ENCODE measurements at places on chromosomes 3 and 15.
A peak's percentile ranks its signal among the peaks of the same experiment; 100 is the strongest.

DNA sequence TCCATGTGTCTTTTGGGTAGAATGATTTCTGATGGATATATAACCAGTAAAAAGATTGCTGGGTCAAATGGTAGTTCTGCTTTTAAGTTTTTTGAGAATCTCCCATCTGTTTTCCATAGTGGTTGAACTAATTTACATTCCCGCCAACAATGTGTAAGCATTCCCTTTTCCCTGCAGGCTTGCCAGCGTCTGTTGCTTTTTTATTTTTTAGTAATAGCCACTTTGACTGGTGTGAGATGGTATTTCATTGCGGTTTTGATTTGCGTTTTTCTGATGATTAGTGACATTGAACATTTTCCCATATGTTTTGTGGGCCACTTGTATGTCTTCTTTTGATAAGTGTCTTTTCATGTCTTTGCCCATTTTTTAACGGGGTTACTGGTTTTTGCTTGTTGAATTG lies 36.3 kb upstream of the MB21D2 start:
- DNase-seq: no peak

DNA sequence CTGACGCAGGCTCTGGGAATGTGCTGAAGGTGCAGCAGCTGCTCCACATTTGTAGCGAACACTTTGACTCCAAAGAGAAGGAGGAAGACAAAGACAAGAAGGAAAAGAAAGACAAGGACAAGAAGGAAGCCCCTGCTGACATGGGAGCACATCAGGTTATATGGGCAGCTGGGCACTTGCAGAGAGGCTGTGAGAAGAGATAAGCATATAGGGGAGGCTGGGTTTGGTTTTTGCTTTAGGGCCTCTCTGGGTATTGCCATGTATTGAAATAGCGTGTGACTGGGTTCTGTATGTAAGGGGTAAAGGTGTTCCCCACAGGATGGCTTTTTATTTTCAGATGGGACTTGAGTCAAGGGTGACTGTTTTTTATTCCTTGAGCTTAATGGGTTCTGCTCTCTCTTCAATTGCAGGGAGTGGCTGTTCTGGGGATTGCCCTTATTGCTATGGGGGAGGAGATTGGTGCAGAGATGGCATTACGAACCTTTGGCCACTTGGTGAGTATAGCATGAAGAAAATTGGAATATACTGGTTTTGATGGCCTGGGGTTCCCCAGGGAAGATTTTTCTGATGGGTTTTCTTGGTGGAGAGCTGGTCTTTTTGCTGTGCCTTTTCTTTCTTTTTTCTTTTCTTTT lies 7.4 kb downstream of the PSMD2 start:
- DNase-seq: no peak

DNA sequence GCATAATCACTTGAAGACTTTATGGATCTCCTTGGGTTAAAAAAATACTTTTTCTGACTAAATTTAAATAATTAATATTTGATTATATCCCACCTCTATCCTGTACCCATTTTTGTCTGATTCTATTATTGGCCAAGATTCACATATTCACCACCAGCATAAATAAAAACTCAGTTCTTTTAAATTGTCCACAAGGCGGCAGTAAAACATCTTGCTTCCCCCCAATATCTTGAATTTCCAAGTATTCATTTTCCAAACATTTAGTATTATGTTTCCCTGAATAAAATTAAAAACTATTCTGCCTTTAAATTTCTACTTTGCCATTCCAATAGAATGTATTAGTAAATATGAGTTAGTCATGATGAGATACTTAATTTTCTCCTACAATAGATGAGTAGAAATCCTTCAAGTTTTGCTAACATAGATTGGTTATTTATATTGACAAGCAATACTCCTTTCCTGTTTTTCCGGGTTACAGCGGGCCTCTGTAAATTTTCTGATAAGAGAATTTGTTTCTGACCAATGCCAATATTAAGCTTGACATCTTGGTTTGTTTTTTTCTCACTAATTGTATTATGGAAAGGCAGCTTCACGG lies 218.7 kb upstream of the MDFIC2 start:
- no peak for DNase-seq

GRCh38 chr15:33374226-33374914 lies 63.6 kb downstream of the RYR3 start:
- no peak for DNase-seq

DNA sequence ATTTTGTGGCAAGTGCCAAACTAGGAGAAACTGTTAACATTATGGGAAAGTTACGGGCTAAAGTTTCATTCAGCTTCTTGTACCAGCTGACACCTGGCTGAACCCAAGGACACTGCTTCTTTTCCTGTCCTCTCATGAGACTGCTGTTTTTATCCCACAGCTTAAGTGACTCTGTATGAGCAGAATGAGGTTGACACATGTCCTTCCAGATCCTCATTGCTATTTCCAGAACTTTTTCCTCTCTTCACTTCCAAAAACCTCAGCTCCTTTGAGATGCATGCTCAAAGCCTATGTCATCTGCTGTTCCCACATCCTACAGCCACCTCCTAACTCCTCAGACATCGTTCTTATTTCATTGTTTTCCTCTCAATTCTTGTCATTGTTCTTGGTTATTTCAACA lies 183.6 kb downstream of the DCLK3 start:
- DNase-seq: no peak

DNA sequence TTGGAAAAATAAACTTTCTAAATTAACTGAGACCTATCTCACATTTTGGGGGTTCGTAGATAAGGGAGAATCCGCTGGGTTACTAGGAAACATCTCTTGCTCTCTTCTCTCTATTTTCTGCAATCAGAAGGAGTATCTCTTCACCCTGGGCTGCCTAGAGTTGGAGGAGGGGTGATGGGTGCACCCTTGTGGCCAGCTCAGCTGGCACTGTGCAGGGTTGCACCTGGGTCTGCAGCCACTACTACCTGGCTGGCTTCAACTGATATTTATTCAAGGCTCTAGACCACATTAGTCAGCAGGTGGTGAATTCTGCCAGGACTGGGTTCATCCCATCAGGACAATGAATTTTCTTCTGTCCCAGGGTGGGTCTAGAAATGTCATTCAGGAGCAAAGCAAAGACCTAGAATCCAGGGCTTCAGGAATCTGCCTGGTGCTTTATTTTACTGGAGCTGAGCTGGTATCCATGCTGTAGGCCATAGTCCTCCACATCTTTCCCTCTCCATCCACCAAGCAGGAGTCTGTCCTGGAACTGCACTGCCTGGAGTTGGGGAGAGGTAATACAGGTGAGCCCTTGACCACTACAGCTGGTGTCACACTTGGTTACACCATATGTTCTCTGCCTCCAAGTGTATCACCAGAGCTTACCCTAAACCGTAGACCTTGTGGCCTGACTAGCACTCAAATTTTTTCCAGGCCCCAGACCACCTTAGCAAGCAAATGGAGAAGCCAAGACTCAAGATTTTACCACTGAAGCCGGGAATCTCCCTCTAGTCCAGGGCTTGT lies 14.0 kb downstream of the OR5K4 start:
- DNase-seq: no peak

DNA sequence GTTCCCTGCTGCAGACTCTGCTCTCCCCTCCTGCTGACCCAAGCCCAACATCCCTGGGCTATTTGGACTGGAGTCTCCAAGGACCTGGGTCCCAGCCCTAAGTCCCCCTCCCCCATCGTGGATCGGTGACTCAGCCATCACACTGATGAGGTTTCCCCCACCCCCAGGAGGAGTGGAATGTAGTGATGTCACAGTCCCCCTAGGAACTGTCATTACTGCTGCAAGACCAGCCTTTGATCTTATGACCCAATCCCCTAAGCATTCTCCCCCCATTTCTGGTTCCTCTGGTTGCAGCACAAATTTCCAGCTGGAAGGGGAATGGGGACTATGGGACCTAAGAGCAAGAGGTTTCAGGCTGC lies 63.4 kb upstream of the CSPG4 start:
- DNase-seq: no peak

- no peak for DNase-seq
Observed at GRCh38 chr15:79824136-79824701, 72.6 kb downstream of the MTHFS start.

DNA sequence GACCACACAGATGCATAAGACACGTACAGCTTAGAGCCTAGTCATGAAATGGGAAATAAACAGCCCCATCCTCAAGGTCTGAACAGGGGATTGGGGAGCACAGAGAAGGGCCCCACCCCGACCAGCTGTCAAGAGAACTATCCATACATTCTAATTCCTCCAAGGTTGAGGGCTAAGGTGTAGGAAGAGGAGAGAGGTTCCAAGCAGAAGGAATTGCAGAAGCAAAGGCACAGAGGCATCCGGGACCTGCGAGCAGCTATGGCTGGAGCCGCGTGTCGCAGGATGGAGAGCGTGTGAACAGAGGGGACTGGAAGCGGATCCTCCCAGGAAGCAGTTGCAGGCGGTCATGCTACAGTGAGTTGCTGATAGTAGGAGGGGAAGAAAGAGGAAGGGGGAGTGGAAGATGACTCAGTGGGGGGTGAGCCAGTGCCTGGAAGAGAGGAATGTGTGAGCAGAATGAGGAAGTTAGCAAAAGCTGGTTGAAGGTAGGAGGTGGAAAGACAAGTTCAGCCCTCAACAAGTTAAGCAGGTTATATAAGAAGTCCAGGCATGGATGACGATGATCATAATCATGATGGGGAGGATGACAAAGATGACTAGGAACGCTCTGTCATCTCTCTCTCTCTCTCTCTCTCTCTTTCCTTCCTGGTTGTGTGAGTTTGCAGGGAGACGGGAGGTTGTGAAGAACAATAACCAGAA lies 89.7 kb downstream of the LIPC start:
- DNase-seq: no peak

DNA sequence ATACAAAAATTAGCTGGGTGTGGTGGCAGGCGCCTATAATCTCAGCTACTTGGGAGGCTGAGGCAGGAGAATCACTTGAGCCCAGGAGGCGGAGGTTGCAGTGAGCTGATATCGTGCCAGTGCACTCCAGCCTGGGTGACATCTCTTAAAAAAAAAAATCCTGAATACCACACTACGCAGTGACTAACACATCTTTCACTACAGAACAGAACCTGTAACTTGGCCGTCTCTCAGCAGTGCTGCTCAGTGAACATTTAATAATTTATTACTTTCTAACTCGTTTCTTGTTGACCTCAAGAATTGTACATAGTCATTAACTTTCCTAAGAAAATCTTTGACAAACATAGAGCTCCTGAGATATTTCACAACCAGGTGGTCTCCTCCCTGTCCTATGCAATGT lies 3.8 kb downstream of the GREM1 start:
- no peak for DNase-seq

- no peak for DNase-seq
Observed at GRCh38 chr3:195769551-195769950, 42.2 kb downstream of the MUC4 start.

- DNase-seq: peak; percentile 72
Observed at GRCh38 chr15:68817304-68818065, 3.2 kb downstream of the ANP32A start.

DNA sequence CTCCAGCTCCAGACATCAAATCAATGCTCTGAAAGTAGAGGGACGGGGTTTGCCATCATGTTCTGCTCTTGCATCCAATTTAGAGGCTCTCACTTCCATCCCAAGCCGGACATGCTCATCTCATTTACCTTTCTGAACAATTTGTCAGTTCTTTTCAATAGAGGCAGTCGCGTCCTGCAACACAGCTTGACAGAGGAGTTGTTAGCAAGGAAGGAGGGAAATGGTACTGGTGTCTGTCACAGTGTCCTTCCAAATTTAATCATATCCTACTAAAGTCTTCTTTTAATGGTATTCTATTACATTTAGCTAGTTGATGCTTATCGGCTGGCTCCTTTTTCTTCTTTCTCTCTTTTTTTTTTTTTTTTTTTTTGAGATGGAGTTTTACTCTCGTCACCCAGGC lies 45.6 kb downstream of the HHLA2 start:
- no peak for DNase-seq

DNA sequence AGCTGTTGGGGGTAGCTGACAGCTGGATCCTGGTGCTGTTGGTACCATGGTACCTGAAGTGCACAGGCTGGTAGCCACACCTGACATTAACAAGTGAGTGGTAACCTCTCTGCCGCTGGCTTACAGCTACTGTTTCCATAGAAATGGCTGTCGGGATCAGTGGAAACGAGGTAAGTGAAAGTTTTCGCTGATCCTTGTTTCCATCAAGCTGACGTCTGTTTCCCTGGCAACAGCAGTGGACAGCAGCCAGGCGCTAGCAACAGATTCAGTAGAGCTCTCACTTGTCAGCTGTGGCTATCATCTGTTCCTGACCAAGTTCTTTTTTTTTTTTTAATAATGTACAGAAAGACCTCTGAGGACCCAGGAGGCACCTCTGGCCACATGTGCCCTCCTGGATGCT lies 166.2 kb downstream of the CHDH start:
- no peak for DNase-seq

GRCh38 chr3:123027292-123028232 lies at the start of gene SEMA5B:
TSS of gene SEMA5B (minus strand) at chr3:123027763. CDS start at chr3:122961263, 66,500 bp downstream.
- no peak for DNase-seq

DNA sequence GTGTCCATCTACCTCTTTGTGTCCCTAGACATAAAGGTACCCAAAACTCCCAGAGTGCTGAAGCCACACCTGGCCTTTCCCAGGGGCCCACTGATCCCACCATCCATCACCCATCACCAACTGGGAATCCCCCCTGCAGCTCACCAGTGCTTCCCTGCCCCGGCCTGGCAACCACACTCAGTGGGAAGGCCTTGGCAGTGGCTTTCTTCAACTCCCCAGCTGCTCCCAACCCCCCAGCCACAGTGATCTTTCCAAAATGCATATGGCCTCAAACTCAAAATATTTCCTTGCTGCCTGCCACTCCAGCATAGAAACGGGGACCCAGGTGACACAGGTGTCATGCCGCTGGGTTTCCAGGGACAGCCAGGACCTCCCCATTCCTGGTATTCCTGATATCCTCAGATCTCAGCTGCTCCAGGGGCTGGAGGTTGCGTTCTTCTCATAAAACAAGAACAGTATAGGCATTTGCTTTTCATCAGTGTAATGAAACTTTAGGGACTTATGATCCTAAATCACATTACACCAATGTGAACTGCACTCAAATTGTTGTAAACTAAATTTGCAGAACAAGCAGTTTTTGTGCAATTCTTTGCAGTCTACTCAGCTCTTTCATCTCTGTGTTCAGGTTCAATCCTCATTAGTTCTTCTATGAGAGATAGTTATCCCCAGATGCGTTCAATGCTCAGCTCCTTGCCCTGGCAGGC lies 1.3 kb downstream of the OCA2 start:
- DNase-seq: no peak

DNA sequence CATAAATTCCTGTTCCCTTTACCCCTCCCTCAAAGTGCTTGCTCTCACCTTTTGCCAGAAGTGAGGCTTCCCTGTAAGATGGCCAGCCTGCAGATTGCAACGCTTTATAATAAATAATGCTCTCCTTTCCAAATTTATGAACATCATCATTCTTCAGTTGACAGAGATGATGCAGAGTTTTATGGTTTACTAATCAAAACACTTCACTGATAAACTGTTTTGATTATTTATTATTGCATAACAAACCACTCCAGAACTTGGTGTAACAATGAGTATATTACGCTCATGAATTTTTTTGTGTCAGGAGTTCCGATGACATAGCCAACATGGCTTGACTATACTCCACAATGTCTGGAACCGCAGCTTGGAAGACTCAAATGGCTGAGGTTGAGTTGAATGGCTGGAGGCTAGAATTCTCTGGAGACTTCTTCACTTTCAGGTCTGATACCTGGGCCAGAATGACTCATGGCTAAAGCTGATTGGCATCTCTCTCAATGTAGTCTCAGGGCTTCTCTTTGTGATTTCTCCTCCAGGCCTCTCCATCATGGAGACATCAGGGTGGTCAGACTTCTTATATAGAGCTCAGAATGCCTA lies 27.3 kb upstream of the TGFBR2 start:
- no peak for DNase-seq

GRCh38 chr3:60935709-60936108 lies 315.5 kb downstream of the FHIT start:
- no peak for DNase-seq

Data from stimulated activated CD4-positive, alpha-beta T cell treated with anti-CD3 and anti-CD28 coated beads, Interleukin-4, amount 100 ng/mL, for 4 hours (primary cell).